NCI-H446 (cell line): ENCODE measurements at places on chromosomes 1 and 21.

DNA sequence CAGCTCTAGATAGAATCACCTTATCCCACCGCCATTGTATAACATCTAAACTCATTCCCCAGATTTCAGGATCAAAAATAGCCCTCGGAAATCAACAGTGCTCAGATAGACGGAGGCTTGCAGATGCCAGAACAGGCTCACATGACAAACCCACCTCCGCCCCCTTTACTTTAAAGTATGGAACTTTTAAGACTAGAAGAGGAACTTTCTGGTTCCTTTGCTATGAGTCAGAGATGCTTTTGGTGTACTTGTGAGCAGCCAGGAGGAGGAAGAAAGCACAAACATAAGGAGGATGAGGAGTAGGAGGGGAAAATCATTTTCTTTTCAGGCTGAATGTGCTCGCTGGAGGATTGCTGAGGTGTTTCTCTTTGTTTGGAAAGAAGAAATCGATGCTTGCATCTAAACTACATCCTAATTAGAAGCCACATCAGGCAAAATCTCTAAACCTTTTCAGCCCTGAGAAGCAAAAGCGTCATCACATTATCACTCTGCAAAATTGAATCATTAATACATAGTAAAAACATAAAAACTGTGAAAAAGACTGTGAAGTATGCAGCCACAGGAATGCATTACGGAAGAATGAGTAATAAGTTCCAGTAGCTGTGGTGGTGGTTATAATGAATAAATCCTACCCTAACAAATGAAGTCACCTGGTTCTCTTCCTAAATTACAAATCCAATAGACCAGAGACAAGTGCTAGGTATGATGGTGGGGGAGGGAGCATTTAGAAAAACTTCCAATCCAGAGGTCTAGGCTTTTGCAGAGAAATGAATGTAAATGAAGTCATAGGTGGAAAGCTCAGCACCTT is 251.3 kb downstream of the KCNH1 start:
- no peak for DNase-seq

GRCh38 chr1:199861020-199861795 is 166.3 kb upstream of the NR5A2 start:
- DNase-seq, result no peak

GRCh38 chr1:207060596-207060995 is 7.5 kb downstream of the PFKFB2 start:
- no peak for DNase-seq

DNA sequence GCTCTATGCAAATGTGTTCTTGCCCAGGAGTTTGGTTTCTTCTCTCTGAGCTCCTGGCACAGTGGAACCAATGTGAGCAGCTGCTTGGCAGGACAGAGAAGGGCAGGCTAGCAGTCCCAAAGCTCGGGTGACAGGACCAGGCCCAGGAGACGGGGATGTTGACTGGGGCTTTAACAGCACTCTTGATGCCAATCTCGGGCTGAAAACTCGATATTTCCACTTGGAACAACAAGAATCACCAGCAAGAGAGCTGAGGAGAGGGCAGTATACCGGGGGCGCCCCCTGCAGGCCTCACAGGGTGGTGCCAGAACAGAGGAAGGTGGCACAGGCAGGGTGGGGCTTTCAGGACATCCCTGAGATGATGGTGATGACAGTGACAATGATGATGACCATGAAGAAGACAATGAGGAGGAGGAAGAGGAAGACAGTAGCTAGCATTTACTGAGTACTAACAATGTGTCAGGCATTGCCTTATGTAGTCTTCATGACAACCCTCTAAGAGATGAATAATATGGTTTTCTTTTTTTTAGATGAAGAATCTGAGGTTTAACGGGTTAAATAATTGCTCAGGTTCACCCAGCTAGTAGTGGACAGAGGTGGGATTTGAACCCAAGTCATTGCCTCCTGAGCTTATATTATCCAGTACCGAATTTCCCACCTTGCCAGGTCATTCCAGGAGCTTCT is 2.7 kb upstream of the KCNJ9 start:
- DNase-seq, result no peak

DNA sequence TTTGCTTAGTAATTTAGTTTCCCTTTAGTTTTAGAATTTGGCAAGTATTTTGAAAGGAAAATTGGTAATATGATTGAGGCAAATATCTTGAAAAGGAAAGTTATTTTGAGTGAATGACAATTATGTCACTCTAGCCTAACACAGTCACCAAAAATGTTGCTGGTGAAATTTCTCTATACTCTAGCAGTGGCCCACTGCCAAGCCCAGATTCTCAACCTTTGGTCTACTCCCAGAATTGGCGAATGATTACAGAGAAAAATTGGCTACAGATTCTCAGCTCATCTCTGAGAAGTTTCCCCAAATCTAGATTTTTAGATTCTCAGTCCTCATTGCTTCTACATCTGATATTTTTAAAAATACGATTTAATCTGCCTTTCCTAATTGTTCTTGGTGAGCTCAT is 84.9 kb downstream of the PIGK start:
- peak; percentile 68 for DNase-seq

DNA sequence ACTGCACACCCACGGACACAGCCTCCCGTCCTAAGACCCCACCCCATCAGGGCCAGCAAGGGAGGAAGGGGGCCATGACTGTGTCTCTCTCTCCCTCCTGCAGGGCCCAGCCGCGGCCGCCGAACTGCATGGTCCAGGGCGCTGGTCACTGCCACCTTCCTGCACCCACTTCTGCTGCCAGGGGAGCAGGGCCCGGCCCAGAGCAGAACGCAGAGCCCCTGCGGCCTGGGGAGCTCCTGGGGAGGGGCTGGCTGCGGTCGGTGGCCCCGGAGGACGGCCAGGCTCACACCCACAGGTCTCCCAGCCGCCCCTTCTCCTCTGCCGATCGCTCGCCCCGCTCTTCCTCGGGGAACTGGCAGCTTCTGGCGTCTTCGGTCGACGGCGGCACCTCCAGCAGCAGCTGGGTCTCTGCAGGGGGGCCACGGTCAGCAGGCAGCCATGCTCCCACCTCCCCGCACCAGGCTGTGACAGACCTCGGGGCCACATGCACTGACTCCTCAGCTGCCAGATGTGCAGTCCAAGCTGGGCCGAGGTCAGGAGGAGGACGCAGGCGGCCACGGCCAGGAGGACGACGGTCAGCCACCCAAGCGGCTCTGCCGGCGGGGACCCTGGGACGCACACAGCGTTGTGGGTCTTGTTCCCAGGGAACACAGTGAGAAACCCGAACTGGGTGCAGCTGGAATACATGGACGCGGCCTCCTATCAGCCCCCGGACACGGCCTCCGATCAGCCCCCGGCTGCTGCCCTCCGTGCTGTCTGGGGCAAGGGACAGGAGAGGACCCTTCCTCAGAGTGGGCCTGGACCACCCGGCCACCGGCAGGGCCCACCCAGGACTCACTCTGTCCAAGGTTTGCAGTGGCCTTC is 2.6 kb downstream of the TNFRSF18 start:
- no peak for DNase-seq

GRCh38 chr1:31653717-31654473 is 9.2 kb upstream of the PEF1 start:
- DNase-seq, result no peak

DNA sequence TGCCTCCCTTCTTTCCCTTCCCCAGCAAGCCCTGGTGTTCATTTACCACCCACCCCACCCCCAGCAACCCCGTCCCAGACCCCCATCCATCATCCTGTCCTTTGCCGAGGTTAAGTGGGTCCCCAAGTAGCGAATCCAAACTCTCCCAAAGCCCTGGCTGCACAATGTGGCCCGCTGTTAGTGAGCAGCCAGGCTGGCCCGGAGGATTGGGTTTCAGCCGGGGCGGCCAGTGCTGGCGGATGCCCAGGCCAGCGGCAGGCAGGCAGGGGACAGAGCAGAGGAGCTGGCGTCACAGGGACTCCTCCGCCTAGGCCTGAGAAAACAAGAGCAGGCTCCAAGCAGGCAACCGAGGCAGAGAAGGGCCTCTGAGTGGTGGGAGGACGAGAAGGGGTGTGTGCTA is 61.4 kb downstream of the EPHB2 start:
- no peak for DNase-seq

DNA sequence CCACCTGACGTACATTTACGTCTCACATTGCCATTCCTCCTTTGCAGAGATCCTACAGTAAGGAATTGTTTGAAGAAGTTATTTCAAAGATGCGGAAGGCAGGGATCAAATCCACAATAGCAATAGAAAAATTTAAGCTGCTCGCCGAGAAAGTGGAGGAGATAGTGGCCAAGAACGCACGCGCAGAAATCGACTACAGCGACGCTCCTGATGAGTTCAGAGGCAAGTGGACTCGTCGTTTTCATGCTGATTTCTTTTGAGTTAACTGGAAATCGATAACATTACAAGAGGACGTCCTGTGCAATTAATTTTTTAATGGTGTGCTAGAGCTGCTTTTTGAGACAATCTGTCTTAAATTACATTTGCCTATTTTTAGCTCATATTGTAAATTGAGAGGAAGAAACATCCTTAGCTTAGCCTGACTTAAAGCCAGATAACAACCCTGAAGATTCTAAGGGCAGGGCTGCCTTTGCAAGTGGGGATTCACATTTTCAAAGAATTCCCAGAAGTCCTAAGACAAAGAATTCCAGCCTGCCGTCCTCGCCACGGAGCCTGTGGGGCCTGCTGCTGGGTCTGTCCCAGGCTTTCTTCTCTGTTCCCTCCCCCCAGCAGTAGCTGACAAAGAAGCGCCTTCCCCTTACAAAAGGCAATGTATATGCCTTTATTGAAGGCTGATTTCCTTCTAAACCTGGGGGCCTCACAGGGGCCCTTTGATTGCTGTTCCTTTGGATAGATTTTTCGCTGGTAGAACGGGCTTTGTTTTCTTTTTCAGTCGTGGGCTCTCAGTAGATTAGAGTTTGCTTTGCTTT is 31.6 kb upstream of the KIF1B start:
- DNase-seq, result no peak

GRCh38 chr1:33161061-33161681 is 20.7 kb downstream of the TRIM62 start:
- peak; percentile 59 for DNase-seq

DNA sequence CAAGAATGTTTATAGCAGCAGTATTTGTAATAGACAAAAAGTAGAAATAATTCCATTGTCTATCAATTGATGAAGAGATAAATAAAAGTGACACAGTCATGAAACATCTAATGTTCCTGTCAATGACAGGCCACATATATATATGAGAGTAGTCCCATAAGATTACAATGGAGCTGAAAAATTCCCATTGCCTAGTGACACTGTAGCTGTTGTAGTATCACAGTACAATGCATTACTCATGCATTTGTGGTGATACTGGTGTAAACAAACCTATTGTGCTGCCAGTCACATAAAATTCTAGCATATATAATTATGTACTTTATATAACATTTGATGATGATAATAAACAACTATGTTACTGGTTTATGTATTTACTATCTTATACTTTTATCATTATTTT is 141.9 kb upstream of the LYPLAL1 start:
- no peak for DNase-seq

- DNase-seq, result no peak
Measured at GRCh38 chr1:198693321-198693720, 54.5 kb downstream of the PTPRC start.

- no peak for DNase-seq
Measured at GRCh38 chr21:35933466-35933865, 126.9 kb downstream of the SETD4 start.

- no peak for DNase-seq
Measured at GRCh38 chr1:184299406-184299790, 87.4 kb upstream of the C1orf21 start.

DNA sequence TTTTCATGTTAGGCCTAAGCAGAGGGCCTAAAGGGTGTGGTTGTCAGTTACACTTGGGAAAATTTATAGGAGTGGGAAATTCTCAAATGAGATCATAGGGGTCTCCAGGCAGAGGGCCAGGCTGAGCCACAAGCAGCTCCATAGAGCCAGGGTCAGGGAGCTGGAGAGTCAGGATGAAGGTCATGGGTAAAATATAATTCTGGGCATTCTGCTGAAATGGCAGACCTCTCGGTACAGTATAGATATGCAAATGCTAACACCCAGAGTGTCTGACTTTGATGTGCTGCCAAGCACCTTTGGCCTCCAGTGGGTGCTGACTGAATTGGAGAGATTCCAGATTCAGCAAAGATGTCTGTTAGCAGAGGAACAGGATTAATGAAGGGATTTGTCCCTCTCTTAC is 40.1 kb downstream of the DNM3 start:
- DNase-seq, result no peak

GRCh38 chr1:195520757-195521156 is 1087.5 kb downstream of the KCNT2 start:
- DNase-seq, result no peak

DNA sequence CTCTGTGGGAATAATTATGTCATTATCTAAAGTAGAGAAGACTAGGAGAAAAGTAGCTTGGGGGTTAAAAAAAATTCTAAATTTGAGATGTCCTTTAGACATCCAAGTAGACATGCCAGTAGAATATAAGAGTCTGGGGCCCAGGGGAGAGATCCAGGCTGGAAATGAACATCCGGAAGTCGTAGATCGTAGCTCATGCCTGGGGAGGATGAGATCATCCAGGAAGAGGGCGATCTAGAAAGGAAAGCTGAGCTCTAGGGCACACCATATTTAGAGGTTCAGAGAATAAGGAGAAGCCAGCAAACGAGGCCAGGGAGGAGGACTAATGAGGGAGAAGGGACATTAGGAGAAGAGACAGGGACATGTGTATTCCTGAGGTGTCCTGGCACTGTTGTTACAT is 12.2 kb downstream of the NGF start:
- DNase-seq, result no peak

DNA sequence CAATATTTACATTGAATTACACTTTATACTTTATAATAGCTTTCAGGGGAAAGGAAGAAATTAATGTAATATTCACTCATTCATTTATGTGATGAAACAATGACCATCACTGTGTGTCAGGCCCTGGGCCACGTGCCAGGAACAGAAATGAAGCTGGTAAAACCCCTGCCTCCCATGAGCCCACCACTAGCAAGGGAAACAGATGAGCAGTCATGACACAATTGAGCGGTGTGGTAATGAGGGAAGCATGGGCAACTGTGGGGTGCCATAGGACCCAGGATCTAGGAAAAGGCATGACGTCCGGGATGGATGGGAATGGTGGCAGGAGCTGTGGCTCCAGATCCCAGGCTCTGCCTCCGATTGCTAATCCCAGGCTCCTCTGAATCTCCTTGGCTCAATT is 17.0 kb upstream of the SLC5A9 start:
- DNase-seq, result no peak

- DNase-seq, result peak; percentile 95
Measured at GRCh38 chr1:76281306-76281705, 206.8 kb downstream of the ST6GALNAC3 start.

DNA sequence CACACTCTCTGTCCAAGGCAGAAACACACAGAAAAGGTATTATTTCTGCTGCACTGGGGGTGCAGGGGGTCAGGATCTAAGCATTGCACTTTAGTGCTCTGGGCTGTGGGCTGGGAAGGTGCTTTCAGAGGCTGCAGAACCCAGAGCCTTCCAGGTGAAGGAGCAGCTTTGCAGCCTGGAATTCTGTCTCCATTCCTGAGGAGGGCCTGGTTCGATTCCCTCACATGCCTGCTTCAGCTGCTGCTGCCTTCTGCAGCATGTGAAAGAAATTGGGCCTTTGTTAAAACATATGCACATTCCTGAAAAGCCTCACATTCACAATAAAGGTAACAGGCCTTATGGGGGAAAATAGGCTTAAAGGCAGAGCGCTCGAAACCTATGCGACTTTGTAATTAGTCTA is 35.9 kb downstream of the VTCN1 start:
- DNase-seq, result no peak

- no peak for DNase-seq
Measured at GRCh38 chr1:52281518-52281917, 84.5 kb downstream of the CC2D1B start.

GRCh38 chr1:222462601-222463000 is 85.3 kb downstream of the HHIPL2 start:
- DNase-seq, result no peak
